ENCODE measurements at places on chromosomes 5 and 9. TPM values are rescaled to one million over a fixed set of nuclear protein-coding genes. Genes with fewer than 3 reads are reported as not detected.

- DNase-seq, result no peak
- H3K4me3 ChIP-seq, result no peak overlapping the region
- H3K4me1 ChIP-seq, result no peaks in the 10 kb centered on the region
- no peak overlapping the region for H3K27ac ChIP-seq
- no peaks in the 10 kb centered on the region for H3K27me3 ChIP-seq
- H3K36me3 ChIP-seq, result no peaks in the 10 kb centered on the region
Observed at GRCh38 chr5:167897371-167897770, 394.1 kb upstream of the WWC1 start.

GRCh38 chr9:4020038-4020754 is 279.7 kb downstream of the GLIS3 start:
- H3K4me1 ChIP-seq, result peaks cover 1% of the 10 kb centered on the region
- H3K27ac ChIP-seq, result no peak overlapping the region
- H3K36me3 ChIP-seq, result no peaks in the 10 kb centered on the region
- no peak for DNase-seq
- H3K4me3 ChIP-seq, result no peak overlapping the region

DNA sequence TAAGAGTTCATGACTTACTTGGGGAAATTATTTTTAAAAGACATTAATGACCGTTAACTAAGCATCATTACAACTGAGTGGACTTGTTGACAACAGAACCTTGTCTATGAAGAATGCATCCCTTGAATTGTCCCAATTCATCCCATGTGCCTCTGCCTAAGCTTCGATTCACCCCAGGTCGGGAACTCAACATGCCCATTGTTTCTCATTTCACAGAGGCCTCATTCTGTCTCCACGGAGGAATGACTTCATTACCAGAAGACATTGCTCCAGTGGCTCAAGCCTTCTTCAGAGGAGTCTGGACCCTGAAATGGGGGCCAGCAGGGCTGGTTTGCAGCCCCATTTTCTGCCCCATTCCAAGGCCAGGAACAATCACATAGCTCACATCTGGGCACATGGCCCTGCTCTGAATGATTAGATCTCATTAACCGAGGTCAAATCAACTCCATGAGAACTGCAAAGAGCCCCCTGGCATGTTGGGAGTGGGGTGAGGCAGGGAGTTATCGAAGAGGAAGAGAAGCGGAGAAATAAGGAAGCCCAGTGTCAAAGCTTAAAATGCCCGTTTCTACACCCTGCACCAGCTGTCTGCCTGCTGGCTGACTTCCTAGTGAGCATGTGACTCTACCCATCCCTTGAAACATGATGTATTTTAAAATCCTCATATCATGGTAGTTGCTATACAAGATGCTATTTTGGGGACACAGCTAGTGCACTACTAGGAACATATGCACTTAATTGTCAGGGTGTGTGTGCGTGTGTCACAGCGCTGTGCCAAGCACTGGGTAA is 137.3 kb downstream of the LHFPL2 start:
- H3K27ac ChIP-seq, result no peak overlapping the region
- no peaks in the 10 kb centered on the region for H3K27me3 ChIP-seq
- no peak overlapping the region for H3K4me3 ChIP-seq
- peak; percentile 67 for DNase-seq
- H3K36me3 ChIP-seq, result no peaks in the 10 kb centered on the region
- H3K4me1 ChIP-seq, result no peaks in the 10 kb centered on the region

Gene HMMR
- not detected for total RNA-seq

GRCh38 chr9:94869415-94869843 is 142.9 kb downstream of the AOPEP start:
- DNase-seq, result no peak
- H3K4me1 ChIP-seq, result peaks cover 5% of the 10 kb centered on the region
- peak overlapping the region; percentile 54 for H3K27ac ChIP-seq
- H3K36me3 ChIP-seq, result no peaks in the 10 kb centered on the region
- H3K27me3 ChIP-seq, result no peaks in the 10 kb centered on the region

Gene SHISAL2B
- not detected for total RNA-seq

DNA sequence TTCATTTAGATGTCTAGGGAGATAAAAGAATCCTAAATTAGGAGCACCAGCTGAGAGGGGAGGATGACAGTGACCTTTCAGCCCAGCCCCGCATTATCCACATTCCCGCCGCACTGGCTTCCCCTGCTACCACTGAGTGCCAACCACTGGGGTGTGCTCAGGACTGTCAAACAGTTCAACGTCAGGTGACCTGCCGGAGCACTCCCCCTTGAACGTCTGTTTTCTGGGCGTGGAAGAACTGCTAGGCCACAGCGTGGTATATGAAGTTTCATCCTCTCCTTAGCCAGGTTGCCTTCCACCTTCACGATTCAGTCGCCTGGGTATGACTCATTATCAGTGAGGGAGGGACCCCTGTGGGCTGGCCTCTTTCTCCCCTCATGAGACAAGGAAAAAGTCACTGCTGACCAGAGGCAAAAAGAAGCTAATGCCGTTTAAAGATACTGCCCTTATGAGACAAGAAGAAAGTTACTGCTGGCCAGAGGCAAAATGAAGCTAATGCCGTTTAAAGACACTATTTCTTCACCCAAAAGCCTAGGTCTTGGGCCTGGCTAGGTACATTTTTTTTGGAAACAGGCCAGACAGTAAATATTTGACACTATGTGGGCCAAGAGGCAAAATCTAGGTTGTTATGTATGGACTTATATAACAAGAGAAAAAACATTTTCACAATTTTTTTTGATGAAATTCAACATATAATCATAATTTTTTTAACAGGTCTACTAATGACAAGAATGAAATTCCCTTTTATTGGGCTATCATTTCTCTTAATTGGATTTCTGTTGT is 4.6 kb downstream of the NMRK1 start:
- H3K27ac ChIP-seq, result no peak overlapping the region
- no peak overlapping the region for H3K4me3 ChIP-seq
- peaks cover 2% of the 10 kb centered on the region for H3K4me1 ChIP-seq
- H3K27me3 ChIP-seq, result no peaks in the 10 kb centered on the region

- H3K4me3 ChIP-seq, result no peak overlapping the region
- peak; percentile 73 for DNase-seq
Observed at GRCh38 chr9:93126151-93126781, 7.8 kb downstream of the NINJ1 start.

- H3K27me3 ChIP-seq, result no peaks in the 10 kb centered on the region
- H3K36me3 ChIP-seq, result no peaks in the 10 kb centered on the region
- H3K4me3 ChIP-seq, result no peak overlapping the region
- H3K4me1 ChIP-seq, result no peaks in the 10 kb centered on the region
- DNase-seq, result no peak
Observed at GRCh38 chr5:122705851-122706250, 69.0 kb upstream of the SNX2 start.

Gene GABRA6
- not detected for total RNA-seq

- no peaks in the 10 kb centered on the region for H3K4me1 ChIP-seq
- DNase-seq, result no peak
- no peaks in the 10 kb centered on the region for H3K27me3 ChIP-seq
- H3K4me3 ChIP-seq, result no peak overlapping the region
- no peaks in the 10 kb centered on the region for H3K36me3 ChIP-seq
Observed at GRCh38 chr9:104448036-104448435, 56.0 kb upstream of the OR13F1 start.

DNA sequence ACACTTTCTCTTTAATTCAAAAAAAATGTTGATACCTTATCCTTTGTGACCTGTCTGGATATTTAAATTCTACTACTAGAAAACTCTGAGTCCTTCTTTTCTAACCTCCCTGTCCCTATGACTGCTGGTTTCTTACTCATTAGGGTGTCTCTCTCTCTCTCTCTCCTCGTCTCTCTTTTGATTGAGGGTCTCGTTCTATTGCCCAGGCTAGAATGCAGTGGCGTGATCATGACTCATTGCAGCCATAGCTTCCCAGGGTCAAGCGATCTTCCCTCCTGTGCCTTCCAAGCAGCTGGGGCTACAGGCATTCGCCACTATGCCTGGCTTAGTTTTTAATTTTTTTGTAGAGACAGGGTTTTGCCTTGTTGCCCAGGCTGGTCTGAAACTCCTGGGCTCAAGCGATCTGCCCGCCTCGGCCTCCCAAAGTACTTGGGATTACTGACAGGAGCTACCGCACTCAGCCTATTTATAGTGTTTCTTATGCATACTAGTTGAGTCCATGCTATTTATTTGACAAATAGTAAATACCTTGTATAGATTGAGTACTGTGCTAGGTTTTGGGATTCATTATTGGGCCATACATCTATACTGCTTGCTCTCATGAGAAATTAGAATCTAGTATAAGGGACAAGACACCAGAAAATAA is 61.9 kb downstream of the NSD1 start:
- no peaks in the 10 kb centered on the region for H3K4me1 ChIP-seq
- no peaks in the 10 kb centered on the region for H3K27me3 ChIP-seq
- no peaks in the 10 kb centered on the region for H3K36me3 ChIP-seq
- no peak overlapping the region for H3K27ac ChIP-seq

- DNase-seq, result no peak
- H3K27ac ChIP-seq, result no peak overlapping the region
- H3K4me1 ChIP-seq, result no peaks in the 10 kb centered on the region
Observed at GRCh38 chr5:180020176-180020575, 51.4 kb downstream of the RNF130 start.

GRCh38 chr9:93477397-93477796 is 24.0 kb upstream of the FAM120AOS start:
- no peaks in the 10 kb centered on the region for H3K27me3 ChIP-seq
- no peak overlapping the region for H3K4me3 ChIP-seq
- H3K36me3 ChIP-seq, result no peaks in the 10 kb centered on the region
- DNase-seq, result no peak
- no peak overlapping the region for H3K27ac ChIP-seq
- no peaks in the 10 kb centered on the region for H3K4me1 ChIP-seq

Gene OLFML2A
- 7.1 TPM for total RNA-seq

Gene GFPT2
- 60.1 TPM for total RNA-seq

Gene ADAM19
- total RNA-seq, result 31.0 TPM

GRCh38 chr5:7848296-7848695 is 2.6 kb downstream of the CFAP90 start:
- no peaks in the 10 kb centered on the region for H3K36me3 ChIP-seq
- peaks cover 3% of the 10 kb centered on the region for H3K4me1 ChIP-seq
- no peak overlapping the region for H3K27ac ChIP-seq
- no peaks in the 10 kb centered on the region for H3K27me3 ChIP-seq
- no peak overlapping the region for H3K4me3 ChIP-seq

GRCh38 chr9:9893837-9894236 is 719.0 kb downstream of the PTPRD start:
- no peak overlapping the region for H3K27ac ChIP-seq
- H3K4me3 ChIP-seq, result no peak overlapping the region
- no peaks in the 10 kb centered on the region for H3K36me3 ChIP-seq
- H3K4me1 ChIP-seq, result no peaks in the 10 kb centered on the region

GRCh38 chr9:127014216-127014909 is 99.8 kb downstream of the RALGPS1 start:
- H3K4me3 ChIP-seq, result no peak overlapping the region
- no peak overlapping the region for H3K27ac ChIP-seq
- no peaks in the 10 kb centered on the region for H3K27me3 ChIP-seq
- no peaks in the 10 kb centered on the region for H3K36me3 ChIP-seq
- DNase-seq, result no peak

DNA sequence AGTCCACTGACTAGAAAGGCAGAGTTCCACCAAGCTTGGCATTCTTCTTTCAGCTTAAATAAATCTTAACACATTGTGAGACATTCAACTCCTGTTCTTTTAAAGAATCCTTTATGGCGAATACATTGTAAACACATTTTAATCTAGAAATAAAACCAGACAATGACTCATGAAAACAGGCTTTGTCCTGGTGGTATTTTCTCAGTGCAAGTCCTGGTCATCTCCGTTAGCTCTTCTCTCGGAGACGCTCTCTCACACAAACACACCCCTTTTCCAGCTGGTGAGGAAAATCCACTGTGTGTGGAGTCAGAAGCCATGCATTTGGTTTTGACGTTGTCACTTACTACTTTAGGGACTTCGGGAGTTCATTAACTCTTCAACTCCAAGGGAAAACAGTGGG is 140.4 kb downstream of the AUH start:
- H3K4me3 ChIP-seq, result no peak overlapping the region
- no peaks in the 10 kb centered on the region for H3K27me3 ChIP-seq
- H3K36me3 ChIP-seq, result peaks cover 3% of the 10 kb centered on the region
- no peak overlapping the region for H3K27ac ChIP-seq

DNA sequence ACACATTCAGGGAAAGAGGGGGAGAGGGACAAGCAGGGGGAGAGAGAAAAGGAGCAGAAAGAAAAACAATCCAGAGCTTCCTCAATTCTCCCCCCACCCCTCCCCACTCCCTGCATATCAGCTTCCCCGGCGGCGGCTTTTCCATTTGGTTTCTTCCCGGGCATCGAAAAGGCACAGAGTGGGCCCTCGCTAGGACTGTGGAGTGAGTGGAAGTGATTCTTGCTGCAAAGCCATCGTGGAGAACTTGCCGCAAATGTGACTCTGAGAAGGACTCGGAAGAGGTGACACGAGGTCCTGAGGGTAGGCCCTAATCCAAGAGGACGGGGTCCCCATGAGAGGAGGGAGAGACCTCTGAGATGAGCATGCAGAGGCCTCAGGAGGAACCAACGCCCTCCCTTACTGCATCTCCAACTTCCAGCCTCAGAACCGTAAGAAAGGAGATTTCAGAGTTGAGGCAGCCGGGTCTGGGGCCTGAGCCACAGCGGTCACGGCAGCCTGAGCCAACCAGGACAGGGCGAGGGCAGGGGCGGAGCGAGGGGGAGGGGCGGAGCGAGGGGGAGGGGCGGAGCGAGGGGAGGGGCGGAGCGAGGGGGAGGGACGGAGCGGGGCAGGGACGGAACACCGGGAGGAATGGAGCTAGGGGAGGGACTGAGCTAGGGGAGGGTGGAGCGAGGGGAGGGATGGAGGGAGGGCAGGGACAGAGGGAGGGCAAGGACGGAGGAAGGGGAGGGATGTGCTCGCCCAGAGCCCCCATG is 21.2 kb upstream of the SARDH start:
- no peaks in the 10 kb centered on the region for H3K27me3 ChIP-seq
- H3K4me3 ChIP-seq, result no peak overlapping the region
- DNase-seq, result peak; percentile 86
- no peaks in the 10 kb centered on the region for H3K4me1 ChIP-seq

GRCh38 chr9:119739476-119739875 is 370.2 kb upstream of the BRINP1 start:
- H3K36me3 ChIP-seq, result no peaks in the 10 kb centered on the region
- H3K4me1 ChIP-seq, result no peaks in the 10 kb centered on the region
- no peak overlapping the region for H3K27ac ChIP-seq
- H3K4me3 ChIP-seq, result no peak overlapping the region
- H3K27me3 ChIP-seq, result no peaks in the 10 kb centered on the region

DNA sequence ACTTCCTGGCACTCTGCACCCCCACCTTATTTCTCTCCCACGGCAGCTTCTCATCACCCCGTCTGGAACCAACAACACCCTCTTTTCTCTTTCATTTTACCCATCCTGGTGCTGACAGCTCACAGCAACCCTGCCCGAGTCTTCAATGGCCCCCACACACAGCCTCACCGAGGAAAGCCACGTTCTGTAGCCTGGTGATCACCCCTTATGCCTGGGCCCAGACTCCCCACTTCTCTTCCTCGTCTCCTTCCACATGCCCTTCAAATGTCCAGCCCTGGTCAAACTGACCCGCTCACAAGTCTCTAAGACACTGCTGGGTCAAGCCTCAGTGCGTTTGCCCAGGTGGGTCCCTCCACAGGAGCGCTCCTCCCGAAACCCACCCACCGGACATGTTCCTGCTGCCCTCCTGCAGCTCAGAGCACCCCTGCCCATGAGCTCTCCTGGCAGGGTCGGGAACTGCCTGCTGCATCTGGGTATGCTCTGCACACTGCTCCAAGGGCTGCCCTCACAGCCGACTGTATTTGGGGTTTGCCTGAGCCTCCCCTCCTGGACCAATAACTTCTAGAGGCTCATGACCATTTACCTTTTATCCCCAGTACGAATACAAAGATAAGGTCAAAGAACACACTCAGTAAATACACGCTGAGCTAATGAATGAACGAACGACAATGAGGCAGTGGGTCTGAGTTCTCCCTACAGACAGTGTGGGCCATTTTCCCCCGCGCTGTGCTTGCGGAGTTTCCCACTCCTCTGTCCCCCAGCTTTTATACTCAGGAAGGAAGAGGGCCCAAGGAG is 154.7 kb upstream of the PHYKPL start:
- no peak for DNase-seq
- no peak overlapping the region for H3K27ac ChIP-seq
- H3K36me3 ChIP-seq, result no peaks in the 10 kb centered on the region
- H3K27me3 ChIP-seq, result no peaks in the 10 kb centered on the region
- no peaks in the 10 kb centered on the region for H3K4me1 ChIP-seq

Measured in aorta (tissue), 5 donors.